H7 (cell line): ENCODE measurements at places on chromosomes 16 and 17. TPM values are rescaled to one million over a fixed set of nuclear protein-coding genes. Genes with fewer than 3 reads are reported as not detected.

- DNase-seq: no peak
These were observed 13.9 kb downstream of the NGFR start for GRCh38 chr17:49508866-49509587.

- DNase-seq: no peak
These were observed 34.4 kb downstream of the CPD start for GRCh38 chr17:30413109-30413508.

GRCh38 chr16:180101-180675 is at the start of gene HBQ1:
Gene HBQ1 (plus strand): TSS chr16:180459. CDS start chr16:180487, 28 bp downstream.
- DNase-seq: peak; percentile 95

DNA sequence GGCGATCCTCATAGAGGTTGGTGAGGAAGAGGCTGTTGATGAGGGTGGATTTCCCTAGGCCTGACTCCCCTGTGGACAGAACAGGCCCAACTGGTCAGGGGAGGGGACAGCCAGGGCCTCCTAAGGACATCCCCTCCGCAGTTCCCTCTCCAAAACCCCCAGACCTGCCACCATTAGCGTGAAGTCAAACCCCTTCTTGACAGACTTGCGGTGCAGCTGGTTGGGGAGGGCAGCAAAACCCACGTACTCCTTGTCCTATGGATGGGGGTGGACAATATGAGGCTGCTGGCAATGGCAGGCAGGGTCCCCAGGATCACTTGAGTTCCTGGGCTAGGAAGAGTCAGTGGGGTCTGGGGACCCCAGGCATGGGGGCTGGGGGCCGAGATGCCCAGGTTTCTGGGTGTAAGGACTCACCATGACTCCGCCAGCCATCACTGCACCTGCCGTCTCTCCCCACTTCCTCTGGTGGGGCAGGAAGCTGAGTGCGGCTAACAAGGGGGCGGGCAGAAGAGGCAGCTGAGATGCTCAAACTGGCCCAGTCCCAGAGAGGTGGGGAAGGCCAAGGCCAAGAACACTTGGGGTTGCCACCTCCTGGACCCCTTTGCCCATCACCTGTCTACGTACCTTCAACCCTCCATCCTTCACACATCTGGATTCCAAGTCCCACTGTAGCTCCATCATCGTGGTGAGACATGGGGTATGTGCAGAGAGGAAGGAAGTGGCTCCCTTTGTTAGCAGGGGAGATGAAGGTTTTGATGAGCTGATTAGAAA is at the start of gene SEPTIN1:
TSS of gene SEPTIN1 (minus strand) at position 451 of the 771 bp plus-strand sequence. CDS start at position 432, 19 bp downstream.
- no peak for DNase-seq

DNA sequence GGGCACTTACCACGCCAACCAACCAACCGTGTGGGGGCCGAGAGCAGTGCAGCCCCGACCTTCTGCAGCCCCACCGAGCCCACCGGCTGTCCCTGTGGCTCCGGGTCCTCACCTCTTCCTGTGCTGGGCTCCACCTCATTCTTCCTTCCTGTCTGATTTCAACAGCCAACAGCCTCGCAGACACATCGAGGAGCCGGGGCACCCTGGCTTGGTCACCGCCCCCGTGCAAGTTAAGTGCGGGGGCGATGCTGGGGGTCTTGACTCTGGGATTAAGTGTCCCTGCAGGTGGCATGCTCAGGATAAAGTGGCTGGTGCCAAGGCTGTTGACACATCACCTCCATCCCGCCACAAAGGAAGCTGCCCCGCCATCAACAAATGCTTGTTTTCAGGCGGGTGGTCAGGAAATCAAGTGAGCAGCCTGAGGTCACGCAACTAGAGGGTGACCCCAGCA is at the start of gene NLRC3:
TSS of gene NLRC3 (minus strand) at position 102 of the 451 bp plus-strand sequence. CDS start 12,367 bp downstream, outside the sequence.
- peak; percentile 61 for DNase-seq

Gene EFCAB13
- 2.3 and 6.9 TPM in 2 replicates for total RNA-seq

DNA sequence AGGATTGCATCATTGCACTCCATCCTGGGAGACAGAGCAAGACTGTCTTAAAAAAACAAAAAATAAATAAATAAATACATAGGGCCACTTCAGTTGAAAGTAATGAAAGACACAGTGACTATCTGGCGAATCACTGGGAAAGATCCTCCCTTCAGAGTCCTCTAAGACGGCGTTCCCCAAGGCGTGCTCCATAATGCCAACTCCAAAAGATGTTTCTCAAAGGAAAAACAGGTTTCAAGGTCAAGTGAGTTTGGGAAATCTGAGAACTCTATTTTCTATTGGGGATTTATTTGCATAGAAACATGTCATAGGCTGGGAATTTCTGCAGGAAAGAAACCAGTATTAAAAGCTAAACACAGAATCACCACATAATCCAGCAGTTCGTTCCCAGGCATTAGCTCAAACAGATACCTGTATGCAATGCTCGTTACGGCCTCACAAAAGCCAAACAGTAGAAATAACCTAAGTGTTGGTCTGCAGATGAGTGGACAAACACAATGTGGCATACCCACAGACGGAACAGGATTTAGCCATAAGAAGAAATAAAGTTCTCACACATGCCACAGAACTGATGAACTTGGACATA is 7.9 kb downstream of the KLHDC4 start:
- no peak for DNase-seq

DNA sequence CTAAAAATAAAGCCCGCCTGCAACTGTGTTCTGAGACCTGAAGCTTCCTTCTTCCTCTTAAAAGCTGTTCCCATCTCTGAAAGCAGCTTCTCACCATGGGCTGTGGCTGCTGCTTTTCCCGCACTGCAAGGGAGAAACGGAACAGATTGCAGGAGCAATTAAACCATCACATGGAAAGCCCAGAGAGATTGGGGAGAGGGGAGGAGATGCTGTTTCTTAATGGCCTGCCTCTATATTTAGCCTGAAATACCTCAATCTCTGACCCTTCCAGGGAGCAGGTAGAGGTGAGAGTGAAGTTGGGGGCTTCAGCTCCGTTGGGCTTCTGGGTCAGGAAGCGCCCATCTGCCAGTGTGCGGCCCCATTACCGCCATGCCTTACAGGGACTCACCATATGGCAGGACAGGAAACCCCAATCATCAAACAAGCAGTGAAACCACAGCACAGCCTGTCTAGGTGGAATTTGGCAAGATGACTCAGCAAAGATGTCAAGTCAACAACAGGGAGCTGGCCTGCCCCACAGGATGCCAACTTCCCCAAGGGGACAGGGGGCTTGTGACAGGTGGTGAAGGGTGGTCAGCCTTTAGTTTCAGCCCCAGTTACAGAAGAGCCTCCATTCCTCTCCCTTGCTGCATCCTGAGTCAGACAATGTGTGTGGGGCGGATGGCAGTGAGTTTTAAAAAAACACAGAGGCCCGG is 286.6 kb upstream of the CCL2 start:
- no peak for DNase-seq

DNA sequence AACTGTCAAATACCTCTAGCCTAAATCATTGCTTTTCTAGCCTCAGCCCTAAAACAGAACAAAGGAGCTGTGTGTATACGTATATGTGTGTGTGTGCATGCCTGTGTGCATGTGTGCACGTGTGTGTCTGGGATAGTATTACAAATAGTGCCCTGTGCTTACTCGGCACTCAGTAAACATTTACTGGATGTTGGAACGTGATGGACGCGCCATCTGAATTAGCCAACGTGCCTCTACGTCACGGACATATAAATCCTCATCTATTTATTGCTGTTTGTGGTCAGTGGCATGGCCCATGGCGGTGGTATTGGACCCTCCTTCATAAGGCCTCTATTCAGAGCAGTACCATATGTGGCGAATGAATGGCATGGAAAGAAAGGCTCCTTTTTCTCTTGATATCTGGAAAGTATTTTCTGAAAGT is 37.5 kb downstream of the WWP2 start:
- DNase-seq: no peak

- DNase-seq: no peak
These were observed 28.5 kb downstream of the IQCK start for GRCh38 chr16:19746561-19746960.

DNA sequence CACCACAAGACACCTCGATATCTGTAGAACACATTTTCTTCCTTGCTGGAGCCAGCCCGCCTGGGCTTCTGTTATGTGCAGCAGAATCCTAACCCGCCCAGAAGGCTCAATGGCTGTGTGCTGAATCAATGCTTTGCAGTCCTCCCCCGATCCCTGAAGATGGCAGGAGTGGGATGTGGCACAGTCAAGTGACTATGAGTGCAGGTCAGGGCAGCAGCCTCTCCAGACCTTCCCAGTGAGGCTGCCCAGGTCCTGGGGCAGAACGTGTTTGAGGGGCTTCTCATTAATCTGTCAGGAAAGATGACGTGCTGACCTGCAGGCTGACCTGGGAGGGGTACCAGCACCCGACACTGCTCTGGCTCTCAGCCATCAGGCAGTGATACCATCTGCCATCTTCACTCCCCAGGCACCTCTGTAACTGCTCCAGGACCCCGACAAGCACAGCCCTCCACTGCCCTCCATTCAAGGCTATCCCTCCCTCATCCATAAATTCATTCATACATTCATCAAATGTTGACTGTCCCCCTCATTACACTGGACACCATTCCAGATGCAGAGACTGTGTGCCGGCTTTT is 35.2 kb downstream of the LRRC75A start:
- no peak for DNase-seq

- DNase-seq: no peak
These were observed 2.6 kb upstream of the KRTAP9-2 start for GRCh38 chr17:41223821-41224220.

Gene MAFG
- 27.0 and 31.7 TPM in 2 replicates for total RNA-seq

Gene DOC2A
- 4.1 and 5.3 TPM in 2 replicates for total RNA-seq

- DNase-seq: peak; percentile 92
These were observed 1.8 kb upstream of the UBTF start for GRCh38 chr17:44221084-44221861.

DNA sequence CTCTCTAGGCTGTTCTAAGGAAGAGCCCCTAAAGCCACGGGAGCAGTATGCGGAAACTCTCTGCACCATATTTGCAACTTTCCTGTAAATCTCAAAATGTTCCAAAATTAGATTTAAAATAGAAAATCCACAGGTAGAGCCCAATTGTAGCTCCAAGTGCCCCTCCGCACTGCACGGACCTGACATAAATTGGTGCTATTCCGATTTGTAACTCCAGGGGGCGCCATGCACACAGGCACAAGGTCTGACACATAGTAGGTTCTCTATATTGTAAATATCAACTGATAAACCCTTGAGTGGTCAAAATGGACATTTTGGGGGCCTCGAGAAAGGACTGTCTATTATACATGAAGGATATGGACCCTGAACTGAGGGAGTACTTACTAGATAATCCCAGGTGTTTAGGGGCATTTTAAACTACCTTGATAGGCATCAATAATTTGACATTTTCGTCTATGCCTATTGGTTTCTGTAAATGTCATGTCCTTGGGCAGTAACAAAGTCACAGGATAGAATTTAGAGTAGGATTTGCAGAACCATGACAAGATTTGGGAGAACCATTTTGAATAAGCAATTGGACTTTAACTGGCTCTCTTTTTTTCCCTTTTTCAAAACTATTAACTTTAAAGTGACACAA is 36.6 kb upstream of the TMEM132E start:
- DNase-seq: peak; percentile 56

GRCh38 chr17:37191219-37191618 is 184.6 kb upstream of the C17orf78 start:
- no peak for DNase-seq

DNA sequence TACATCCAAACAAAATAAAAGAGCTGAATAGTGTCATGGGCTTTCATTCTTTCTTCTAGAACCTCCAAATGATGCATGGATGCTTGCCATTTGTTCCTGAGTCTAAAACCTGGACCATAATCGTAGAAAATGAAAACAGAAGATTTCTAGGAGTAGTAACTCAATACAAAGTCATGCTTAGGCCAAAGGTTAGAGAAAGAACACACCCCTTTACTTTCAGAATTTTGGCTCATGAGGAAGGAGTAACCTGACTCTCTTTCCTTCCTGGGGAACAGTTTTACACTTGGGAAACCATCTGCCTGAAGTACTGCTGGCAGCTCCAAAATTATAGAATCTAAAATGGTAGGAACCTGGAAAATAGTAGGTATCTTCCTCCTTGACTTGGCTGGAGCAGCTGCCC is 137.2 kb downstream of the SNX11 start:
- DNase-seq: no peak

GRCh38 chr17:81910840-81911276 is 341 bp downstream of the PCYT2 start:
- no peak for DNase-seq

Gene CNTD1
- total RNA-seq: 0.17 TPM in 1 of 2 replicates, not detected in the other

GRCh38 chr17:82152114-82152513 is 54.1 kb upstream of the FASN start:
- DNase-seq: no peak

DNA sequence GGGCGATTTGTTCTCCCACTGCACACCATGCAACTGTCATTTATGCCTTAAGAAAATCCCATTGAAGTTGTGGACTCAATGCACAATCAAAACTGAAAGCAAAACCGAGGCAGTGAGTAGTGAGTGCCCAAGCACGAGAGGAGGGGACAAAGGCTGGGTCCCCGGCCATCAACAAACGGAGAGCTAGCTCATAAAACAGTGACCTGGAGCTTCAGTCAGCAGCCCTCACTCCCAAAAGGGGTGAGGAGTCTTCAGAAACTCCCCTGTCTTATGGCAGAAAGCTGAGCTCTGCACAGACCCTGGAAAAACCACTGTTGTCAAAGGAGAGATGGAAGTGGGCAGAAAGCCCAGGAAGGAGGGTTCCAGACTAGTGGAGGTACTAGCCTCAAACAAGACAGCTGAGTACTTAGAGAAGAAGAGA is 96.9 kb downstream of the ADCY9 start:
- DNase-seq: no peak

DNA sequence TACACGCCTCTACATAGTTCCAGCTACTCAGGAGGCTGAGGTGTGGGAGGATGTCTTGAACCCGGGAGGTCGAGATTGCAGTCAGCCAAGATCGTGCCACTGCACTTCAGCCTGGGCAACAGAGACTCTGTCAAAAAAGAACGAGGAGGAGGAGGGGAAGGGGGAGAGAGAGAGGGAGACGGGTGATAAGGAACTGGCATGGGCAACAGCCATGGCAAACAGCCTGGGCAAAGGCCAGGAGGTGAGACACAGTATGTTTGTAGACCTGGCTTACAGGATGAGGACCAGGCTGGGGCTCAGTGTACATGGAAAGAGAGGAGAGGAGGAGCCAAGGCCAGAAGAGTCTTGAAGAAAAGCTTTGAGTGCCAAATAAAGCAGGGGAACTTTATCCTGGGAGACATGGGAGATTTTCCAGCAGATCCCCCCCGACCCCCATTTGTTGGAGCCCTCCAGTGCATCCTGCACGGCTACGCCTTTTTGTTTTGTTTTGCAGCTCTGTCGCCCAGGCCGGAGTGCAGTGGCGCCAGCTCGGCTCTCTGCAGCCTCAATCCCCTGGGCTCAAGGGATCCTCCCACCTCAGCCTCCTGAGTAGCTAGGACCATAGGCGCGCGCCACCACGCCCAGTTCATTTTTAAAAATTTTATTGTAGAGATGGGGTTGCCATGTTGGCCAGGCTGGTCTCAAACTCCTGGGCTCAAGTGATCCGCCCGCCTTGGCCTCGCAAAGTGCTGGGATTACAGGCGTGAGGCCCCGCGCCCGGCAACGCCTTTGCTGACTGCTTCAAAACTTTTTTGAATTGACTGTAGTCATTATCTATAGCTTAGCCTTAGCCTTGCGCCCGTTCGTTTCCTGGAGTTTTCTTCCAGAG is 1.3 kb upstream of the ALKBH5 start:
- DNase-seq: no peak
